ENCODE measurements at places on chromosomes 16 and 17.

DNA sequence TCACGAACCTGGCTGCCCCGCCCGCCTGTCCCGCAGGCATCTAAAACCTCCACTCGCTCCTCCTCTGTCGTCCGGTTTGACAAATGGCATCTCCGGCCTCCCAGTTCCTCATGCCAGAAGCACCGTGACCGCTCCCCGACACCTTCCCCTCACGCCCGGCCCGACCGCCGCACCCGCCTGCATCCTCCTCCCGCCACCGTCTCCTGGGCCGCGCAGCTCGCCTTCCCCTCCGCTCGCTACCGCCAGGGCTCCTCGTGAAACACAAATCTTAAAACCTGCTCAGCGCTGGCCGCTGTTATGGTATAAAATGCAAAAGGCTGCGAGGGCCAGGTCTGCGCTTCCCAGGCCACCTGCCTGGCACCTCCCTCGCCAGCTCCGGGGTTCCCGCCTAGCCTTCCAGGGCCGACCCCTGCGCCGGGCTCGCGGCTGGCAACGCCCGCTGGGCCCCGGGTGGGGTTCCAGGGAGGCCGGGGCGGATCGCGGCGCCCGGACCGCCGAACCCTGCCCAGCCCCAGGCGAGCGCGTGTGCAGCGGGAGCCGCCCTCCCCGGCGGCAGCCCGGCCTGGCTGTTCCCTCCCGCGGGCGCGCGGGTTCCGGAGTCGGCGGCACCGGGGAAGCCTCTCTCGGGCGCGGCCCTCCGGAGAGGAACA lies 488 bp downstream of the SPSB3 start:
- DNase-seq = no peak

DNA sequence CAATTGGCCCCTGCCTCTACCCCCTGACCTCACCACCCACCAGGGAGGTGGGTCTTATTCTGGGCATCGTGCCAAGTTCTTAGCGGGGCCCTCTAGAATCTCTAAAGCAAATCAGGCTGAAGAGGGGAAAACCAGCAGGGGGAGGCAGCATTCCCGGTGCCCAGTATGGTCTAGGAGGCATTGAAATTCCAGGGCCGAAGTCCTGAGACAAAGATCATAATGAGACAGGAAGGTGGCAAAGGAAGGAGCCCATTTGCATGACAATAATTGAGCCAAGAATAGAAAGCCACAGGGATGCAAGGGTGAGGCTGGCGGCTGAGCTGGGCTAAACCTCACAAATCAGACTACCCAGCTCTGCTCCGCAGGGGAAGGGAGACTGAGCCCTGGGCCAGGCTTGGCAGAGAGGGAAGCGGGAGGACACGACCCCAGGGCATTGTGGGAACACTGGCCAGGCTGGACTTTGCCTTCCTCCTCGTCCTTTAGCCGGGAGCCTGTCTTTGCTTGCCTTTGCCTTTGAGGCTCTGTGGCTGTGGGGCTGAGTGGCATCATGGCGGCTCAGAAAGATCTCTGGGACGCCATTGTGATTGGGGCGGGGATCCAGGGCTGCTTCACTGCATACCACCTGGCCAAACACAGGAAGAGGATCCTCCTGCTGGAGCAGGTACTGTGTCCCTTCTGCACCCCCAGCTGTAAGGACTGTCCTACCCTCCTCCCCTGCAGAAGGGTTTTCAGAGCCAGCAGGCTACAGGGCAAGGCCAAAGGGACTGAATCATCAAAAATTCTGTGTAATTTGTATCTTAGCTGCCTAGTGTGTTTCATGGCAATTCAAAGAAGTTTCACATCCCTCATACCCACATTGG lies at the start of gene PIPOX:
PIPOX (plus strand) TSS at position 463 of the 860 bp plus-strand sequence; CDS start at position 548, 85 bp downstream.
- no peak for DNase-seq

DNA sequence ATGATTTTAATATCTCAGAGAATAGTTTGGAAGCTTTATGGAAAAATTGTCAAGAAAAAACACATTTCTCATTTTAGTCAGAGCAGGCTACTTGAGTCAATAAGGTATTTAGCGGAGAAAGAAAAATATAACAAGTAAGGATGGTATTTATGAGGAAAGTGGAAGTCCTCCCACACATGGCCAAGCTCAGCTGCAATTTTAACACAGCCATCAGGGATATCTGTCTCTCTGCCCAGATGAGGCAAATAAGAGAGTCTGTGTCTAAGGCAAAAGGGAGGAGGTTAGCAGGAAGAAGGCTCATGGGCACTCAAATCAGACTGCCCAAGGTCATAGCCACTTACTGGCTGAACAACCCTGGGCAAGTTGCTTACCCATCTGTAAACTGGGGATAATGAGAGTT lies 5.2 kb upstream of the CMTM2 start:
- no peak for DNase-seq

DNA sequence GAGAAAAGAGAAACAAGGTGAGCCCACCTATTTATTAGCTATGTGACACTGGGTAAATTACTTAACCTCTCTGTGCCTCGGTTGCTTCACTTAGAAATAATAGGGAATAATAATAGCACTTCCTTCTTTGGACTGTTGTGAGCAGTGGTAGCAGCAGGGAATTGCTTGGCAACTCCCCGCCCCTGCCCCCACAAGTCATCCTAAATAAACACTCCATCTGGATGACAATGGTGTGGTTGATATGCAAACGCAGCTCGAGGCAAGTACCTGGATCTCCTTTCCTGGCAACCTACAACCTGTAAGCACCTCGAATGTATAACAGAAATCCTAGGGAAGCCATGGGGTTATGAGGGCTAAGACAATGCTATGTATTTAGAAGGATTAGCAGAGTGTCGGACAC lies 9.1 kb downstream of the TEKT3 start:
- no peak for DNase-seq

DNA sequence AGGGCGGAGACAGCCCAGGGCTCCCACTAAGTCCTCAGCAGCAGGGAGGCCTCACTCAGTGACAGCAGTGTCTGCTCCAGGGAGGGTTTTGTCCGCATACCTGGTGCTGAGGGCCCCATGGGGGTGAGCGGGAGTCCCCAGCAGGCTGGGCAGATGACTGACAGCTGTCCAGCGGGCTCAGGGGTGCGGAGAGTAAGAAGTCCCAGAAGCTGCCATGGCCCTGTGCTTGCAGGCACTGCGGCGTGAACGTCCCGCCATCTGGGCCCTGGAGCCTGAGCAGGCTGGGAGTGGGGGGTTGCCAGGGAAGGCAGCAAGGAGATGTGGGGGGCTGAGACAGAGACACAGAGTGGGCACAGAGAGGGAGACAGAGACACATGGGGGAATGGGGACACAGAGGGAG lies 20.1 kb downstream of the CACNA1G start:
- no peak for DNase-seq

DNA sequence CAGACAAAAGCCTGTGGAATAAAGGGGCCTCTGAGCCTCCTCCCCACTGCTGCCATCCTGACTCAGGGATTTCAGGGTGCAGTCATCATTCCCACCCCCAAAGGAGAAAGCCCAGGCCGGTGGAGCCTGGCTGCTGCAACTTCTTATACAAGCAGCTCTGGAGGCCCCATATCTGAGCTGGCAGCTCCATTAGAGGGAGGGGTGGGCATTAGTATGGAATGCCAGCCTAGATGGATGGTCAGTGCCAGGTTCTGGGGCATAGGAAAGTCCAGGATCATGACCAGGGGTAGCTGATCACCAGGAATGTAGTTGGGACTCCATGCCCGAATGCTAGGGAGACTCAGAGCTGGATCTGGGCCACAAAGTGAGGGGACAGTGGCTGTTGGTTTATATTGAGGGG lies 581.0 kb downstream of the KCNJ18 start:
- DNase-seq = no peak

DNA sequence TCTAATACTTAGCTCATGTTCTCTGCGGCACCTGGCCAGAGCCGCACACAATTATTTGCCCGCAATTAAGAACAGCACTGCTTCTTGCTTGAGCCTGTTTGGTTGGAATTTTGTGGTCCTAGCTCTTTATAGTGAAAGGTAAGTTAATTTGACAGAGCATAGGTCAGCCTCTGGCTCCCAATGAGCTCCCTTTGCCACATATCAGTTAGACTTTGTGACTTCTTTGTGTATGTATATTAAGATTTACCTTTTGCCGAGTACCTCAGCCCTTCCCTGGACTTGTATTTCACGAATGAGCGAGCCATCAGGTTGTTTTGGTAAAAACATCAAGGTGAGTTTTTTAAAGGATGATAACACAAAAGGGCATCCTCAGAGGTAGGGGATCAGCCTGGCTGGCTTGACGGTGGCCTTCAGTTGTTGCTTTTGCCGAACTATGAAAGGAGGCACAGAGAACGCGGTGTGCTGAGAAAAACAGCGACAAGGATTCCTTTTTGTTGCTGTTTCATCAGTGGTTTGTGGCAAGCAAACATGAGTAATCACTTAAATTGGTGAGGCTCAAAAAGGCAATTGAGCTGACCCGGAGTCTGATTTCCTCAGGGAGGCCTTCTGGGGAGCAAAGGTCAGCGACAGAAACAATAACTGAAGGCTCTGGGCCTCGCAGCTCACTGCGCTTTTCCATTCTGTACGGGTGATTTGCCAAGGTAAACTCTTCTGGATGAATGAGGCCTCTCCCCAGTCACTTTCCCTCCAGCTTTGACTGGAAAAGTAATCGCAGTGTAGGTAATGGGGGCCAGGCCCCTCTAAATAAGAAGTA lies 163.6 kb downstream of the HS3ST3A1 start:
- DNase-seq = no peak

DNA sequence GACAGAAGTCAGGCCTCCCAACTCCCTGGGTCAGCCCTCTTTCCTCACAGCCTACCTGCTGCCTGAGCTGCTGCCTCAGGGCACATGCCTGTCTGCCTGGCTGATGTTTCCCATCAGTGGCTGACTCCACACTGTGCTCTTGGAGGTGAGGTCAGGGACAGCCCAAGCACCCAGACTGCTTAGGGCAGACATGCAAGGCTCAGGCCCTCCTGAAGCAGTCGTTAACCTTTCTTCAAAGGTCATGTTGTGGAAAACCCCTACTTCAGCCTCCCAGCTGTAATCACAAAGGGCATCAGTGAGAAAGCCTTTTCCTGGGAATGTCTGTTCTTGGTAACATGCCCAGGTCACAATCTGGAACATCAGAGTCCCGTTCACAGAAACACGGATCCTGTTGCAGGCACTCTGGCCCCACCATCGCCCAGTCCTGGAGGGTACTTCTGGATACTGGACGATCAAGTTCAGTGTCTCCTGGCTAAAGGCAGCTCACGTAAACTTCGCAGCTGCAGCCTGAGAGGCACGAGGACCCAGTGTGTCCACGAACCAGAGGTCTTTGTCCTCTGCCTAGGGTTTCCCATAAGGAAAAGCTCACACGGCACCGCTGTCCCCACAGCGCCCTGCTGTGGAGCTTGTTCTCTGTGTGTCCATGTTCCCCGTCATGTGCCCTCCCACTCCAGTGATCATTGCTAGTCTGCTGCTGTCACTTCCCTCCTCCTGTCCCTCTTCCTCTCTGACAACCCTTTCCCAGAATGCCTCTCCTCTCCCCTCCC lies 54.9 kb downstream of the GNAO1 start:
- no peak for DNase-seq

- DNase-seq = no peak
Observed at GRCh38 chr16:23640615-23640930, 537 bp downstream of the PALB2 start.

- DNase-seq = no peak
Observed at GRCh38 chr17:48990882-48991357, 6.3 kb upstream of the IGF2BP1 start.

- no peak for DNase-seq
Observed at GRCh38 chr17:12429116-12429515, 236.6 kb upstream of the MYOCD start.

DNA sequence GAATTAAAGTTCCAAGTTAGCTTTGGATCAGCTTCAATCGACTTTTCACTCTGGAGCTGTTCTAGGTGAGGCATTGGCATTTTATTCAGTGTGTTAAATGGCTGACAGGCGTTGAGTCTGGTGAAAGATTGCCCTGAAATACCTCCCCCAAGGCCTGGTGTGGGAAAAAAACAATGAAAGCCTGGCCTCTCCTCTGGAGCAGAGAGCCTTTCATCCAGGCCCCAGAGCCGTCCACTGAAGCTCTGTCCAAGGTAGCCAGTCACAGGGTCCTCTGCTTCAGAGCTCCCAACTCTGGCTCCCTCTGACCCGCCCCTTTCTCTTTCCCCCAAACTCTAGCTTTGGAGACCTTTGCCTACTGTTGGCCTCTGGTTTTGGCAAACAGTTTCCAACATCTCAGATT lies 123.6 kb upstream of the CRHR1 start:
- DNase-seq = no peak

DNA sequence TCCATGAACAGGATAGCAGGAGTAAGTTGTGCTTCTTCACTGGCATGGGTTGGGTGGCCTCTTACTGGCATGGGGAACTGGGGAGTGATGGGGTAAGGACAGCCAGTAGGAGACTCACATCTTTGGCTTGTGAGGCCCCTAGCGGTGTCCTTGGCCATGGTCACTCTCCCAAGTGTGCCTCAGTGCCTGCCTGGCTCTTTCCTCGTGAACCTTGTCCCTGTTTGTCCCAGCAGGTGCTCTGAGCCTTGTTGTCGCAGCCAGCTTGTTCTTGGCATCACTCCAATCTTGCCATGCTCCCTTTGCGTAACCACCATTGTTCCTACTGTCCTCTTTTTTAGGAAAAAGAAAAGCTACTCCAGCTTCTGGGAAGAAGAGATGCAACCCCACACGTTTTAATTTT lies 53.6 kb upstream of the SDK2 start:
- no peak for DNase-seq

GRCh38 chr16:77949445-77949844 lies 72.9 kb upstream of the CLEC3A start:
- no peak for DNase-seq

- DNase-seq = no peak
Observed at GRCh38 chr16:49800876-49801275, 55.0 kb downstream of the ZNF423 start.

DNA sequence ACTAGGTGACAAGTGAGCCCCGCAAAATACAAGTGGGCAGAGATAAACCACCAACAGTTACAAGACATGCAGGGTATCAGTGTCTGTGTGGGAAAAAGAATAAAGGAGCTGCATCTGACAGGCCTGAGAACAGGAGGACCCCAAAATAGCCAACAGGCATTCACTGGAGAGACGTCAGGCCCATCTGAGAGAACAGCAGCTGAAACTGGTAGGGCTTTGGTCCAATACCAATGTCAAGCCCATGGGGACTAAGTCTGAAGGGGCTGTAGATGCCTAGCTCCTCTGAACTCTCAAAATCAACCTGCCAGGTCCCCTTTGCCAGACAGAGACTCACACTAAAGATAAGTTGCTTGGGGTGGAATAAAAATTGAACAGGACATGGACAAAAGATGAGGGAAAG lies 30.5 kb upstream of the TANC2 start:
- DNase-seq = no peak

GRCh38 chr16:64700628-64701027 lies 421.2 kb downstream of the CDH11 start:
- no peak for DNase-seq

GRCh38 chr17:4276514-4276913 lies 12.7 kb upstream of the ANKFY1 start:
- DNase-seq = no peak

- no peak for DNase-seq
Observed at GRCh38 chr17:72466199-72466598, 345.4 kb downstream of the SOX9 start.

Measured in NCI-H446 (cell line).